ENCODE measurements at places on chromosomes 16 and 17. TPM values are rescaled to one million over a fixed set of nuclear protein-coding genes. Genes with fewer than 3 reads are reported as not detected.

DNA sequence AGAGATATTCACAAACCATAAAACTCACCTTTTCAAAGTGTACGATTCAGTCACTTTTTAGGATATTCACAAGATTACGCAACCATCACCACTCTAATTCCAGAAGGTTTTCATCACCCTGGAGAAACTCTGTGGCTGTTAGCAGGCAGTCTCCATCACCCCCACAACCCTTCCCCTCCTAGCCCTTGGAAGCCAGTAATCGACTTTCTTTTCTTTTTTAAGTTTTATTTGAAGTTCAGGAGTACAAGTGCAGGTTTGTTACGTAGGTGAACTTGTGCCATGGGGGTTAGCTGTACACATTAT lies 363.5 kb downstream of the CPPED1 start:
- no peak for DNase-seq

KRT24 gene
- not detected for total RNA-seq

DNA sequence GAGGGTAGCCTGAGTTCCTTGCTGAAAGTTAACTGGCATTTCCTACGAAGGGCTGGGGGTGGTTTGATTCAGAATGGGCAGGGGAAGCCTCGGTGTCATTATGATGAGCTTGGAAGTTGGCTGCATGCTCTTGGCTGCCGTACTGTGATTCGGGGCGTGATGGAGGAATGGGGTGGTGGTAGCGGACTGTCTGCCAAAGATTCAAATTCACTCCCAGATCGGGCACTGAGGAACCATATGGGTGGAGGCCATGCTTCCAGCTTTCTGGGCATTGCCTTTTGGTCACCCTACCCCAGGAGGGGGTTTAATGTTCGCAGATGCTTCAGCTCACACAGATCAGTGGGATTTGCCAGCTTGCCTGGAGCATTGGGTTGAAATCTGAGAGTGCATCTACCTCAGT lies 492.8 kb upstream of the EEF2KMT start:
- DNase-seq: no peak

DNA sequence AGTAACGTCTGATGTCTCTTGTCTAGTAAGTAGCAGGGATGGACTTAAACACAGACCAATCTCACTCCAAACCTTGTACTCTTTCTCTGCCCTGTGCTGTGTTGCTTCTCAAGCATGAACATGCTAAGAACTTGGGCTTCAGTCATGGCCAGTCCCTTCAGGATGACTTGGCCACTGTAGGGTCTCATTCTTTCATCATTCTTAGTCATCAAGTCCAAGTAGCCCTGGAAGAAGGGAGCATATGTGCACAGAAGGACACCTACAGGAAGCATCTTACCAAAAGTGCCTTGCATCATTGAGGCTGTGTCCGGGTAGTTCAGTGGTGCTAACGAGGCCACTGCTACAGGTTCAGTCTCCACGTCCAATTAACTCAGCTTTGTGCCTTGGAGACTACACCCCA lies 80.7 kb downstream of the CDK5R1 start:
- no peak for DNase-seq

DNA sequence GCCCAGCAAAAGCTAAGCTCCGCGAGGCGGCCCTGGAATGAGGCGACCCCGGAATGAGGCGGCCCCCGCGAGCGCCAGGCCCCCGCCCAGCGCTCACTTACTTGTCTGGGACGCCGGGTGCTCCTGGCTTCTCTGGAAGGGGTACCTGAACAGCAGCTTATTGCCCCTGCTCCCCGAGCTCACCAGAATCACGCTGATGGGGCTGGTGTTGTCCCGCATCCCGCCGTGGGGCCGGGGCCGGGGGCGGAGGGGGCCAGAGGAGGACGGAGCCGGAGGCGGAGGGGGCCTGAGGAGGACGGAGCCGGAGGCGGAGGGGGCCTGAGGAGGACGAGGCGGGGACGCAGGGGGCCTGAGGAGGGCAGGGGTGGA lies 440 bp downstream of the NPRL3 start:
- DNase-seq: peak; percentile 71

TVP23A gene
- total RNA-seq: 3.1 TPM

B4GALNT2 gene
- 0.04 TPM for total RNA-seq

ZSCAN10 gene
- 209 TPM for total RNA-seq

RHBDL3 gene
- total RNA-seq: 11.8 TPM

CTRB2 gene
- not detected for total RNA-seq

DNA sequence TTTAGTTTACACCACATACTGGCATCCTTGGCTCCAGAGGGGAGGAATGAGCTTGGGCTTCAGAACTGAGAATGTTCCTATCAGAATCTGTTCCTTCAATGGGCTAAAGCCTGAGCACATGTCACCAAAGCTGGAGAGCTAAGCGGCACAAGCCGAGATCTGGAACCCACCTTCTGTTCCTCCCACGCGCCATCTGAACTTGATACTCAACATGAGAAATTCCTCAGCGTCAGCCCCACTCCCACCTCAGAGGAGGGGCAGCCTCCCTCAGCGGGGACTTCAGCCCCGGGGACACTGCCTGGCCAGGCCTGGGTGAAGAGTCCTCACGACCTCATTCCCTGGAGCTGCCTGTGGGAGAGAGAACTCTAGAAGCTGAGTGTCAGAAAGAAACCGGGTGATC lies 22.8 kb upstream of the SLC47A1 start:
- no peak for DNase-seq

DNA sequence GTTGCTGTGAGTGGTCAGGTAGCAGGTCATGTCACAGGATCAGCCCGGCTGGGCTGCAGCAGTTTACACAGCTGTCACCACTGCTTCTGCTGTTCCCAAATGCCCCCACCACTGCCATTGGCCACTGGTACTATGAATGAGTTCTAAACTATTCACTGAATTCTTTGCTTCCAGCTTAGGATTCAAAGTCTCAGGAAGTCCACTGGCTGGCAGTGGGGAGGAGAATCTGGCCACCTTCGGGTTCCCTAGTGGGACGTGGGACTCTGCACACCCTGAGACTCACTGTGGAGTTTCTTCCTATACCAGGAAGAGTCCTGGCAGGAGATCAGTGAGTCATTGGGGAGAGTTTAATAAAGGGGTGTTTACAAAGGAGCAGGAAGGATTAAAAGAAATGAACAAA lies 6.9 kb downstream of the MT1X start:
- no peak for DNase-seq

DNAAF1 gene
- total RNA-seq: 0.27 TPM
